COLO829 (cell line): ENCODE measurements at places on chromosomes 4 and X.
A peak's percentile ranks its signal among the peaks of the same experiment; 100 is the strongest.

- DNase-seq, result no peak
Measured at GRCh38 chr4:39367166-39367565, 1.0 kb upstream of the RFC1 start.

- no peak for DNase-seq
Measured at GRCh38 chr4:81622474-81623184, 150.9 kb upstream of the RASGEF1B start.

- no peak for DNase-seq
Measured at GRCh38 chrX:11836284-11836683, 78.2 kb downstream of the MSL3 start.

- DNase-seq, result no peak
Measured at GRCh38 chr4:129994715-129995114, 898.8 kb downstream of the C4orf33 start.

DNA sequence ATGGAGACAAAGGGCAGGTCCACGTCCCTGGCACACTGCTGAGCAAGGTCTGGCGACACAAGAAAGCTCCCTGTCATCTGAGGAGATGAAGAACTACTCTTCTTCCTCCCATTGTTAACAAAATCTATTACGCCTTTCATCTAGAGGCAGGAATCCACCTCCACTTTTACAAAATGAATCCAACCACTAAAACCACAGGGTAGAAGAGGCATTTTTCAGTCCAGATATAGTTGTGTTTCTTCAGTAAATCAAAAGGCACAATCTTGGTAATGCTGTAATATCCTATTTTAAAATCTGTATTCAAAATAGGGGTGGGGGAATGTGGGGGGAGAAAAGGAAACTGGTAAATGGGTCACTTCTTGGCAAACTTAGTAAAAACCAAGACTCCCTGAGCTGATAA, 101.4 kb downstream of the CDS1 start:
- DNase-seq, result no peak

- DNase-seq, result no peak
Measured at GRCh38 chr4:46856333-46856732, 52.7 kb downstream of the COX7B2 start.

- DNase-seq, result no peak
Measured at GRCh38 chr4:111040904-111041303, 418.0 kb upstream of the PITX2 start.

DNA sequence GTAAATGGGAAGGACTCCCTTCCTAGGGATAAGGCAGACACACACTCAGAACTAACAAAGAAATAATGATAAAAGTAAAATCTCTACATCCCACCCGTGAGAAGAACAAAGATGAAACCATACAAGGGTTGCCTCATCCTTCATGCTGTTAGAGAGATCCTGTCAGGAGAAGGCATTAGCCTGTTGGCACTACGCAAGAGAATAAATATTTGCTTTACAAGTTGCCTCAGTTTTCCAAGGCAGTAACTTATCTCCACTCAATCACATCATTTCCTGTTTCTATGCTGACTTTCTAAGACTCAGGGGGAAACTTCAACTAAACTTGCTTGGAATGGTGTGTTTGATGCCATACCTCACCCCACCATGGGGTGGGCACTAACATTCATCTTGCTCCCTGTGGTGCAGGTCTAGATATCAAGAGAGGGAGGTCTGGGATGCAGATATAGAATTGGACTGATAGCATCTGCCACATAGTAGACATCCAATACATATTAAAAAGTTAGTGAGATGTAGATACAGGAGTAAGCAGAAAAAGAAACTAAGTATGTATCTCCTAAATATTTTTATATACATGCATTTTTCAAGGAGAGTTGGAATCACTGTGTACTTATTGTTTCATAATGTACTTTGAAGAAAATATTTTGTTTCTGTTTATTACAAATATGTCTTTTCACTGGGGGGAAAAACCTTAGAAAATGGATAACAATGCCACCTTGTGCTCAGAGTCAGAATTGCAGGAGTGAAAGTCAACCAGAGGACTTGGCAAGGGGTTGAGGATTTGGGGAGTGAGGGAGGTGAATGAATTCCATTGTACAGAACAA, 57.2 kb upstream of the BEX4 start:
- DNase-seq, result no peak

DNA sequence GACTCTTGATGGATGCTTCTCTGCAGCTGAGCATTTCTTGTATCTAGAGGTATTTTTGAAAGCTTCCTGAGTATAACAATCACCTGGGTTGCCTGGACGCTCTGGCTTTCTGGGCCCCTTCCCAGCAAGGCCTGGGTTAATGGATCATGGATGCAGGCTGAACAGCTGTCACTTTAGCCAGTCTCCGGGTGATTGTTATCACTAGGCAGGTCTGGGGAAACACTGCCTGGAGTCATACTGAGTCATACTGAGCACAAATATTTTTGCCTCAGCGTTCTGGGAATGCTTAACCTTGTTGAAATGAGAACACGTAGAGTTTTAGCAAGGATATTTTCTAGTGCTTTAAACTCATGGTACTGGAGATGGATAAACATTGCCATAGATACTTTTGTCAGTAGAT, 102.6 kb downstream of the PHEX start:
- DNase-seq, result peak; percentile 77

DNA sequence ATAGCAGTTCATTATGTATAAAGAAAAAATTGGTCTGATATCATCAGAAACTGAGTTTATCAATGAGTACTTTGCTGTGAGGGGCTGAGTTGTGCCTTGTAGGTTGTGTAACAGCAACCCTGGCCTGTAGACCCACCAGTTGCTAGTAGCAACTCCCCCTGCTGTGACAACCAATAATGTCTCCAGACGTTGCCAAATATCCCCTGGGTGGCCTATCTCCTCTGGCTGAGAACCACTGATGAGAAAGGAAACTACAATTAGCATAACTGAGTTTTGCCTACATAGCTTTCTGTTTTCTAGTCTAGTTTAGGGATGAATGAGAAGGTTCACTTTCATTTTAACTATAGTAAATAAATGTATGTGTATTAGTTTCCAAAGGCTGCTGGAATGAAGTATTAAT, 234.1 kb downstream of the CPE start:
- no peak for DNase-seq

GRCh38 chr4:157225096-157225495, 4.6 kb downstream of the GRIA2 start:
- no peak for DNase-seq

- DNase-seq, result no peak
Measured at GRCh38 chr4:58191109-58191508, 1080.9 kb upstream of the IGFBP7 start.

DNA sequence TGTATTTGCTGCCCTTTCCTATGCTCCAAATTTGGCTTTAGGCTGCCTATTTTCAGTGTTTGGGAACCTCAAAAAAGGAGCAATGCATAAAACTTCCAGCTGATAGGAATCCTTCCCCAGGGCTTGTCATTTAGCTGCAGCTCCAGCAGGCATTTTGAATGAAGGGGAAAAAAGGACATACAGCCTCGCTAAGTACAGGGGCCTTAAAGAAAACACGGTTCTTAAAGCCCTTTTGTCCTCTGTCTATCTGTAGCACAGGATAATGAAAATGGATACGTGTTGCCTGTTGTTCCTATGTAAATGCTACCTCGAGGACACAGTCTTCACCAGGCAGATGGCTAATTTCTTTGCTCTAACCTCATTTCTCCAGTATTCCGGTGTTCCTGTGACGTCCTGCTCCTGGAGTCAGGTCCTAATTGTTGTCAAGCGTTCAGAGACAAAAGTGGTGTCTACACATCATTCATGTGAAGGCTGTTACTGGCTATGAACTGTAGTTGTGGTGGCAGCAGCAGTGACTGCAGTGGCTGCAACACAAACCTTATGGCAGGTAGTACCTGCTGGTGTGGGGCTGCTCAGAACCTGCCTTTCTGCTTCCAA, 117.4 kb downstream of the MGST2 start:
- no peak for DNase-seq

DNA sequence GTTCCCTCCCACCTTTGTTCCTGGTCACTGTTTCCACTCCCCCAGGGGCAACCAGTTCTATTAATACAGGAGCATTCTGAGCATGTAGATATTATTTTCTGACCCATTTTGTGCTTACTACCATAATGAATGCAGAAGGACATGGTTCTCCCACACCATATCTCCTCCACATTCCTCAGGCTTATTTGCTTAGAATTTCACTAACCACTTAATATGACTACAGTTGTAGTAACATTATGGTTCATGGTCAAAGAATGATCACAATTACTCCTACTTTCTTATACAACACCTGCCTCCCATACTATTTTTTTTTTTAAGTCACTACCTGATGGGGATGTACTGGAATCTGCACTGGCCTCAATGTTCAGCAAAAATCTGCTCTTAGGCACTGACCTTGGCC, 7.5 kb upstream of the FAM184B start:
- no peak for DNase-seq

DNA sequence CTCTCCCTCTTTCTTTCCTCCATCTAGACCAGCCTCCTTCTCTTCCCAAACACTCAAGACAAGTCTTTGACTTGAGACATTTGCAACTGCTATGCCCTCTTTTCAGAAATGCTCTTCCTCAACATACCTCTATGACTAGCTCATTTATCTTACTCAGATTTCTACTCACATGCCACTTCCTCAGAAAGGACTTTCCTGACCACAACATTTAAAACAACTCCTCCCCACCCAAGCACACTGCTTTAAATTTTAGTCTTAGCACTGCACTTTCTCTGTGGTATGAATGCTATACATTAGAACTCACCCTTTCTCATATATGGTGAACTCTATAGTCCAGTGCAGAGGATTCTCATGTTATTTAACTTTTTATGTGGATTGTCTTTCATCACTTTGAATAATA, 28.4 kb upstream of the SULT1E1 start:
- no peak for DNase-seq

GRCh38 chr4:129143359-129143758, 47.4 kb downstream of the C4orf33 start:
- no peak for DNase-seq

GRCh38 chr4:10200869-10201268, 84.3 kb upstream of the WDR1 start:
- no peak for DNase-seq

- no peak for DNase-seq
Measured at GRCh38 chr4:21688596-21689265, 259.8 kb downstream of the KCNIP4 start.

DNA sequence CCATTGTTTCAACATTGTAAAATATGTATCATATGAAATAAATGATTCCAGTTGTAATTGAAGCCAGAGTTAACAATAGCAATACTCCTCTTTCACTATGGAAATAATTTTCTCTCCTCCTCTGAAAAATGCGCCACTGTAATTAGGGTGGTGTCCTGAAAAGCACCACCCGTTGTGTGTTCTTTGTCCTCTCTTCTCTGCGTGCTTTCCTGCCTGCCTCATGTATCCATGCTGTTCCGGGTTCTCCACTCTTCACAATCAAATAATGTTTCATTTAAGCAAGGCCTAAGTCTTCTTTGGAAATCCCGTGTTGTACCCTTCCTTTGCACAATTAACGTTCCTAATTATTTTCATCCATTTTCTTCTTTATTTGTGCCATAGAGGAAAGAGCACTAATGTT, 293.3 kb downstream of the ADGRL3 start:
- DNase-seq, result no peak

DNA sequence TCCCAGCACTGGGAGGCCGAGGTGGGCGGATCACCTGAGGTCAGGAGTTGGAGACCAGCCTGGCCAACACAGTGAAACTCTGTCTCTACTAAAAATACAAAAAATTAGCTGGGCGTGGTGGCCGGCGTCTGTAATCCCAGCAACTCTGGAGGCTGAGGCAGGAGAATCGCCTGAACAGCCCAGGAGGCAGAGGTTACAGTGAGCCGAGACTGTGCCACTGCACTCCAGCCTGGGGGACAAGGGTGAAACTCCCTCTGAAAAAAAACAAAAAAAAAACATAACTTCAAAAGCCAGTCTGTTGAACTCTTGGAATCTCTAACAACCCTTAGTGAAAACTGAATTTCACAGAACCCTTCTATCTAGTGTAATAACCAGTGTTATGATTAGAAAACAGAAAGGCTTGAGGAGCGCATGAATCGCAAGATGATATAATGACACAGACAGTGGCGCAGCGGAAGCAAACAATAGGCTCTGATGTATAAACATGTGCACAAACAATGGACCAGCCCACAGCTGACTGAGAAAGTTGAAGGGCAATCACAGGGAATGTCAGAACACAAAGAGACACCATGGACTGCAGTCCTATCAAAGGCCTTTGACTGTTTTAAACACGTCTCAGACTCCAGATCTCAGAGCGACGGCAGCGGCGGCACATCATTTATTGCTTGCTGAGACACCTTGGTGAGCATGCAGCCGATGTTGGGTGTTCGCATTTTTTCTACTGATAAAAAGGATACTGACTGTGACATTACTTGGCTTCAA, 81.6 kb downstream of the NSUN7 start:
- no peak for DNase-seq

DNA sequence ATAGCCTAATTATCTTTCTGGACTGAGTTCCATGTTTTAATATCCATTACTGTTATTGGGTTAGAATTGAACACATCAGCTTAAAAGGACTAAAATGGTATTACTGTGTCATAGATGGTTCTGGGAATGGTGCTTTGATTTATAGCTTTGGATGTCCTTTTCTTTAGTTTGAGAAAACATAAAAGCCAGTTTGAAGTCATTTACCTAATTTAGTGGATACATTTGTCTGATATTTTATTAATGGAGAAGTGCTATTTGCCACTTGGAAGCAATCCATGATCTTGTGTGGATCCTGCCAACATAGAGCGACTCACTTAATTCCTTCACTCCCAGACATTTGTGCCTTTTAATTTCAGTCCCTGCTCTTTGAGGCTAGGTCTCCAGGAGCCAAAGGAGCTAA, 212.4 kb upstream of the PACRGL start:
- no peak for DNase-seq

DNA sequence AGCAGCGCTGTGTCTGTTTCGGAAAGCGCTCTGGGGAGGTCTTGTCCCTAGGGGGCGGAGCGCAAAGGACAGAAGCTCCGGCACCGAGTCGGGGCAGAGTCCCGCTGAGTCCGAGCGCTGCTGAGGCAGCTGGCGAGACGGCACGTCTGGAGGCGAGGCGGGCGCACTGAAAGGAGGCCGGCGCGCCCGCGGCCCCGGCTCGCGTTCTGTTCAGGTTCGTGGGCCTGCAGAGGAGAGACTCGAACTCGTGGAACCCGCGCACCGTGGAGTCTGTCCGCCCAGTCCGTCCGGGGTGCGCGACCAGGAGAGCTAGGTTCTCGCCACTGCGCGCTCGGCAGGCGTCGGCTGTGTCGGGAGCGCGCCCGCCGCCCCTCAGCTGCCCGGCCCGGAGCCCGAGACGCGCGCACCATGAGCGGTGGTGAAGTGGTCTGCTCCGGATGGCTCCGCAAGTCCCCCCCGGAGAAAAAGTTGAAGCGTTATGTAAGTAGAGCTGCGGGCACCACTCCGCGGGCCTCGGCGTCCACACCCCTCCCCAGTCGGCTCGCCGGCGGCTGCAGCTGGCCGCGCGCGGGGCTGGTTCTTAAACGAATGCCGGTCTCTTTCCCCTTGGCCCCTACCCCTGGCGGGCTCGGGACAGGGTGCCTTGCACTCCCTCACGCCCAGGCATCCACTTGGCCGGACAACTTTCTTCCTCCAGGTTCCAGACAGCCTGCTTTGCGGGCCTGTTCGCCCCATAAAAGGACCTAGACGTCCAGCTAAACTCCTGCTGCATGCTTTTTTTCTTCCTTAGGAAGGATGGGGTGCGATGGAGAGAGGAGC, at the start of gene GAB1:
TSS of gene GAB1 (plus strand) at position 96 of the 819 bp plus-strand sequence. CDS start at position 409, 313 bp downstream.
- DNase-seq, result no peak
